ENCODE measurements at places on chromosomes 7 and 10.

GRCh38 chr10:29646238-29646902 lies 11.6 kb upstream of the SVIL start:
- peak overlapping the region; percentile 27 for H3K27ac ChIP-seq
- H3K36me3 ChIP-seq = no peaks in the 10 kb centered on the region
- H3K4me1 ChIP-seq = peaks cover 25% of the 10 kb centered on the region
- DNase-seq = no peak
- no peak overlapping the region for H3K4me3 ChIP-seq

DNA sequence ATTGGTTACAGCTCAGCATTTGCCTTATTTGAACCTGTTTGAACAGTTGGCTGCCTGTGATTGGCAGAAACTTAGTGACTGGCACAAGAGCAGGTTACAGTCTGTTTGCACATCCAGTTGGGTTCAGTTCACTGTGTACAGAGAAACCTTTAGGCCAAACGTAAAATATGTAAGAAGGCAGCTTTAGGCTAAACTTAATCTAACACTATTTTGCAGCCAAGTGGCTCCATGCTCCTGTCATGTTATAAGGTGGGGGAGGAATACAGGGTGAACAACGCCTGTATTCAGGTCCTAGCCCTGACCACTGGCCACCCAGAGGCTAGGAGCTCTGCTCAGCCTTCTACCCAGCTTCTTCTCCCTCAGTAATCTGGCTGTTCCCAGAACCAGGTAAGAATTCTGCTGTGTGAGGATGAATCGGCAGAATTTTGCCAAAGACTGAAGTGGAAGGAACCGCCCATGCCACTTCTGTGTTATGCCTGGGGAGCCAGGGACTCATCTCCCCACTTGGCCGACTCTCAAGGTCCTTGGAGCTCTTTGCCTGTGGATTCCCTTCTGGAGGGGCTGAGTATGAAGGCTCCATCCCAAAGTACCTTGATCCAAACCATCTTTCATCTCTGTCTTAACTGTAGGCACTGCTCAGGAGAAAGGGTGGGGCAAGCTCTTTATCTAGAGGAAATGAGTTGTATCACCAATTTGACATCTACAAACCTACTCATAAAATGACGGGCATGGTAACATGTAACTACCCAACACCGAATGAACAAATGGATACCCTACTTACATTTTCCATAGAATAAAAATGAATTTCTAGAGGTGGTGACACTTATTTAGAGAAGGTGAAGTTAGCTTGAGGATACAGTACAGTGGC lies 164.4 kb upstream of the NAMPT start:
- H3K27ac ChIP-seq = no peak overlapping the region
- no peak for DNase-seq
- no peaks in the 10 kb centered on the region for H3K4me1 ChIP-seq
- H3K36me3 ChIP-seq = no peaks in the 10 kb centered on the region
- H3K4me3 ChIP-seq = no peak overlapping the region

DNA sequence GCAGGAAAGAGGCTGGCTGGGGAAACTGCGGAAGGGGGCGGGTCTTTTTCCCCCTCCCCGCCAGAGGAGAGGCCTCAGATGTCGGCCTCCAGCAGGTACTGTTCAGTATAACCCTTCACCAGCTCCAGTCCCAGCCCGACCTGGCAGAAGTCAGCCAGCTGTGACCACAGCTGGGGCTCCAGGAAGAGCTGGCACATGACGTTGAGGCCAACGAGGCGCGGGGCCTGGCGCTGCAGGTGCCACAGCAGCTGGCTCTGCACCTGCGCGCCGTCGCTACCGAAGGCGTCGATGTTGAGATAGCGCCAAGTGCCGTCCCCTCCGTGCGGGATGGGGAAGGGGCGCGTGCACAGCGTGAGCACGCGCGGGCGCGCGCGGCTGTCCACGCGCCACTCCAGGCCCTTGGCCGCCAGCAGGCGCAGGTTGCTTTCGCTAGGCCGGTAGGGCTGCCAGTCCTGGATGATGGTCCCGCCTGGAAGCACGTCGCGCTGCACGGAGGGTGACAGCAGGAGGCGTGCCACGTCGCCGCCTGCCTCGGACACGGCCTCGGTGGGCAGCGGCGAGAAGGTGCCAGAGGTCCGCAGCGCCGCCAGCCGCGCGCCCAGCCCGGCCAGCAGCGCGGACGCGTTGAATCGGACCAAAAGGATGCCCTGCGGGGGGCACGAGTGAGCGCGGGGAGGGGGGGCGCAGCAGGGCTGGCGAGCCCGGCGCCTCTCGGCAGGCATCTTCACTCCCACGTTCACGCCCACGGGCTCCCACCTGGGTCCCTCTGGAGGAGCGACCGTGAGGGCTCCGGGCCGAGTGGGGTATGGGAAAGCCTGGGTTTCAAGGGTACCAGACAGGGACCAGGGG lies 6.9 kb upstream of the VGF start:
- DNase-seq = no peak
- H3K27me3 ChIP-seq = peaks cover 100% of the 10 kb centered on the region
- no peak overlapping the region for H3K4me3 ChIP-seq
- H3K27ac ChIP-seq = no peak overlapping the region
- H3K36me3 ChIP-seq = no peaks in the 10 kb centered on the region

- H3K4me1 ChIP-seq = no peaks in the 10 kb centered on the region
- H3K4me3 ChIP-seq = no peak overlapping the region
- H3K27me3 ChIP-seq = no peaks in the 10 kb centered on the region
Observed at GRCh38 chr7:78345293-78345911, 546.8 kb downstream of the PHTF2 start.

- no peak for DNase-seq
- no peak overlapping the region for H3K4me3 ChIP-seq
- no peaks in the 10 kb centered on the region for H3K27me3 ChIP-seq
Observed at GRCh38 chr7:22786290-22786932, 36.2 kb downstream of the TOMM7 start.

DNA sequence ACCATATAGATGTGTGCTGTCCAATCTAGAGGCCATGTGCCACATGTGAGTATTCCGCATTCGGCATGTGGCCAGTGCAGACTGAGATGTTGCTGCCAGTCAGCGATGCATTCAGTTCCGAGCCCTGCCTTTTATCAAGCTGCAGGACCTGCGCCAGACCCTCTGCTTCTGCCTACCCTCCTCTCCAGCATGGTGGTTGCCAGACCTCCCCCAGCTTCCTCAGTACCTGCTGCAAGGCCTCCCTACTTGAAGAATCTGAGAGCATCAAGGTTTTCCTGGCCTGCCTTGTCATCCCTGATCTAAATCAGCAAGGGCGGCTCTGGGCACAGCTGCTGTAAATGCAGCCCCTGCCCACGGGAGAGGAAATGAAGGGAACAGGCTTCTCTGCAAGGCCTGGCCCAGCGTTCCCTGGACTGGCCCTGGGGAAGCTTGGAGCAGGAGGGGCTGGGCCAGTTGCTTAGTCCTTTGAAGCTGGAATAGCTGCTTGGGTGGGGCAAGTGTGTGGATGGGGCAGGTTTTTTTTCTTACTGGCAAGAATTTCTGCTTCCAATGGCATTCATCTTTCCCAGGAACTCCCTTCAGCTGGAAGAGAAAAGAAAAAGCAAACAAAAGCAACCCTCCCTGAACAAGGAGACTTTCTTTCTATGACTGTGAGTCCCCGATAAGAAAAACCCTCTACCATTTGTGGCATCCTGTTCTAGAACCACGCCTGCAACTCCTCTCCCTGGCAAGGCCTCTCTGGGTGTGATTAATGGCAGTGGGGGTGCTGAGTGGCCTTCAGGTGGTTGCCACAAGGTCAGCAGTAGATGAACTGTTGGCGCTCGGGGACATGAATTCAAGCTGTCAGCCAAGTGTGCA lies 93.0 kb downstream of the NHLRC2 start:
- no peaks in the 10 kb centered on the region for H3K4me1 ChIP-seq
- H3K4me3 ChIP-seq = no peak overlapping the region
- peak overlapping the region; percentile 62 for H3K27ac ChIP-seq
- no peaks in the 10 kb centered on the region for H3K27me3 ChIP-seq
- H3K36me3 ChIP-seq = no peaks in the 10 kb centered on the region

DNA sequence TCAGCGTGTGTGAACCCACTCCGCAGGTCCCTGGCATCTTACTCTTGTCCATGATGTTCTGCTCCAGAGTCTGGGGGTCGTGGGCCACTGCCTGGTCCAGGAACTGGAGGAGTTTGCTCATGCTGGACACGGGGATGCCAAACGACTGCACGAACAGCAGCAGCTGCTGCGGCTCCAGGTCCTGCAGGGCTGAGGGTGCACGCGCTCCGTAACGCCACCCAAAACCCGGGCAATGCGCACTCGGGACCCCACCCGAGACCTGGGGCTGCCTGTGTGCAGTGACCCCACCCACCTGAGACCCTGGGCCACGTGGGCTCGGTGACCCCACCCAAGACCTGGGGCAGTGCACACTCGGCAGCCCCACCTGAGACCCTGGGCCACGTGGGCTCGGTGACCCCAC lies 22.0 kb upstream of the MICALL2 start:
- DNase-seq = no peak
- no peaks in the 10 kb centered on the region for H3K4me1 ChIP-seq
- peaks cover 86% of the 10 kb centered on the region for H3K36me3 ChIP-seq
- no peak overlapping the region for H3K27ac ChIP-seq
- no peak overlapping the region for H3K4me3 ChIP-seq

GRCh38 chr10:69501657-69502056 lies 50.4 kb downstream of the TSPAN15 start:
- H3K36me3 ChIP-seq = no peaks in the 10 kb centered on the region
- no peaks in the 10 kb centered on the region for H3K4me1 ChIP-seq
- H3K27ac ChIP-seq = no peak overlapping the region
- peak; percentile 8 for DNase-seq

DNA sequence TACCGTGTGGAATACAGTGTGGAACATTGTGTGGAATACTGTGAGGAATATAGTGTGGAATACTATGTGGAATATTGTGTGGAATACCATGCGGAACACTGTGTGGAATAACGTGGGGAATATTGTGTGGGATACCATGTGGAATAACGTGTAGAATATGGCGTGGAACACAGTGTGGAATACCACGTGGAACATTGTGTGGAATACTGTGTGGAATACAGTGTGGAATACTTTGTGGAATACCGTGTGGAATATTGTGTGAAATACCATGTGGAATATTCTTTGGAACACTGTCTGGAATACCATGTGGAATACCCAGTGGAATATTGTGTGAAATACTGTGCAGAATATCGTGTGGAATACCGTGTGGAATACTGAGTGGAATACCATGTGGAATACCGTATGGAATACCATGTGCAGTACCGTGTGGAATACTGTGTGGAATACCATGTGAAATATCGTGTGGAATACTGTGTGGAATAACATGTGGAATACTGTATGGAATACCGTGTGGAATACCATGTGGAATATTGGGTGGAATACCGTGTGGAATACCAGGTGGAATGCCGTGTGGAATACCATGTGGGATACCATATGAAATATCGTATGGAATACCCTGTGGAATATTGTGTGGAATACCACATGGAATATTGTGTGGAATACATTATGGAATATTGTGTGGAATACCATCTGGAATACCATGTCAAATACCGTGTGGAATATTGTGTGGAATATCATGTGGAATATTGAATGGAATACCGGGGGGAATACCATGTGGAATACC lies 133.1 kb upstream of the CHST15 start:
- H3K27ac ChIP-seq = no peak overlapping the region
- H3K27me3 ChIP-seq = no peaks in the 10 kb centered on the region
- H3K4me3 ChIP-seq = no peak overlapping the region
- no peaks in the 10 kb centered on the region for H3K36me3 ChIP-seq

DNA sequence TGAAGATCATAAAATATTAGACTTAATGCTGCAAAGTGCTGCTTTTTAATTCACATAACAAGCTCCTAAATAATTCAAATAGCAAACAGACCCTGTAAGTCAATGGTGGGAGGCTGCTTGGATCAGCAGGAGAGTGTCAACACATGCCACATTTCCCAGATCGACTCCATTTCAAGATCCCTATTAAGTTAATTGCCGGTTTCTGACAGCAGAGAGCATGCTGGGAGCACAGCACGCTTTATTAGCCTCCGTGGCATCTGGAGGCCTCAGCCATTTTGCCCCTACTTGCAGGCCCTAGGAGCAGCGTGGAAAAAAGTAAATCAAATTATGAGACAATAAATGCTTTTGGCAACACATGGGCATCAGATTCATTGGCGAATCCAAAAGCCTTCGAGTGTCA lies 201.0 kb downstream of the EMX2 start:
- no peak for DNase-seq
- no peaks in the 10 kb centered on the region for H3K27me3 ChIP-seq
- no peaks in the 10 kb centered on the region for H3K36me3 ChIP-seq
- no peaks in the 10 kb centered on the region for H3K4me1 ChIP-seq

All from upper lobe of right lung (tissue), 1 donor.